Kidney (tissue), 22 donors: ENCODE measurements at places on chromosomes 11 and 22.
A peak's percentile ranks its signal among the peaks of the same experiment; 100 is the strongest.

GRCh38 chr22:22216450-22216959 lies 28.1 kb upstream of the VPREB1 start:
- DNase-seq: no peak

DNA sequence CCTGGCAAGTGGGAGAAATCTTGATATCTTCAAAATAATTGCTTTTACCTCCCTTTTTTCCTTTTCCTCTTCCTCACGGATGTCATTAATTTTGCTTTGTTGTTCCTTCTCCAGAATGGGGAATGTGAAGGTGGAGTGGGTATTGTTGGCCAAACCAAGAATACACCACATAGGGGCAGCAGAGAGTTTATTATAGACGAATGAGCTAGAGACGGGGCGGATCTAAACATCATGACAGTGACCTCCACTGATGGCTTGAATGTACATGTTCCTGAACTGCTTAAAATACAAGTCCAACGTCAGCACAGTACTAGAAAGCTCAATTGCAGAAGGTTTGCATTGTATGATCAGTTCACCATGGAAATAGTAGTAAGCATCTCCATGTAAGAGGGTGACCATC lies 122.3 kb upstream of the SNX19 start:
- DNase-seq: peak; percentile 15

DNA sequence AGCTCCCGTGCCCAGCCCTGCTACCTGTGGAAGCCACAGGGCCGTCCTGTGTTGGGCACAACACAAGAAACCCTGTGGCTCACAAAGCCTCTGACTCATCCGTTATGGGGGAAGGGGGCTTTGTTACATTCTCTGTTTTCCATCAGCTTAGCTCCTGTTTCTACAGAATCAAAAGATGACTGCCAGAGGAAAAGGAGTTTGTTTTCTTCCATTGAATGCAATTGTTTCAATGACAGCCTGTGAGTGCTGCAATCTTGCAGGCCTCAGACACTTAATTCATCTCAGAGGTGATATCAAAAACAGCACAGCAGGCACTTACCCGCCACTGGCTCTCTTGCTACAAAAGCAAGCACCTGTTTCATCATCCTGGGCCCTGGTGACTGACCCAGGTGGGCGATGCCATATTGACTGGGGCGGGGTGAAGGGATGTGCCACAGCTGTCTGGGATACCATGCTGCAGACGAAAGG lies 194.3 kb downstream of the OPCML start:
- no peak for DNase-seq

GRCh38 chr22:44369293-44369661 lies 56.5 kb upstream of the SHISAL1 start:
- DNase-seq: peak; percentile 59

DNA sequence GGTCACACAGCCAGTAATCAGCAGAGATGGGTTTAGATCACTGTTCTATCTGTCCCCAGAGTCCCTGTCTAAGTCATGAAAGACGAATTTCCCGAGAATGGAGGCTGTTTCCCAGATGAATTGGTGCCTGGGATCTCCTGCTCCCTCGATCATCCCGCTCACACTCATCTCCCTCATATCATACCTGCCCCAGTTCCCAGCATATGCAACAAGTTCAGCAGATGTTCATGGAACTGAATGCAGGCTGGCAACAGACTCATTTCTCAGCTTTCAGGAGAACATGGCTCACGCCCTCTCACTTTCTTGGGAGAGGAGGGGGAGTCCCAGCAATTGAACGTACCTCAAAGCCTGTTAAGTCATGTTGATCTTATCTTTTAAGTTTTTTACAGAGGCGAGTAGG lies 22.1 kb downstream of the CD6 start:
- no peak for DNase-seq

DNA sequence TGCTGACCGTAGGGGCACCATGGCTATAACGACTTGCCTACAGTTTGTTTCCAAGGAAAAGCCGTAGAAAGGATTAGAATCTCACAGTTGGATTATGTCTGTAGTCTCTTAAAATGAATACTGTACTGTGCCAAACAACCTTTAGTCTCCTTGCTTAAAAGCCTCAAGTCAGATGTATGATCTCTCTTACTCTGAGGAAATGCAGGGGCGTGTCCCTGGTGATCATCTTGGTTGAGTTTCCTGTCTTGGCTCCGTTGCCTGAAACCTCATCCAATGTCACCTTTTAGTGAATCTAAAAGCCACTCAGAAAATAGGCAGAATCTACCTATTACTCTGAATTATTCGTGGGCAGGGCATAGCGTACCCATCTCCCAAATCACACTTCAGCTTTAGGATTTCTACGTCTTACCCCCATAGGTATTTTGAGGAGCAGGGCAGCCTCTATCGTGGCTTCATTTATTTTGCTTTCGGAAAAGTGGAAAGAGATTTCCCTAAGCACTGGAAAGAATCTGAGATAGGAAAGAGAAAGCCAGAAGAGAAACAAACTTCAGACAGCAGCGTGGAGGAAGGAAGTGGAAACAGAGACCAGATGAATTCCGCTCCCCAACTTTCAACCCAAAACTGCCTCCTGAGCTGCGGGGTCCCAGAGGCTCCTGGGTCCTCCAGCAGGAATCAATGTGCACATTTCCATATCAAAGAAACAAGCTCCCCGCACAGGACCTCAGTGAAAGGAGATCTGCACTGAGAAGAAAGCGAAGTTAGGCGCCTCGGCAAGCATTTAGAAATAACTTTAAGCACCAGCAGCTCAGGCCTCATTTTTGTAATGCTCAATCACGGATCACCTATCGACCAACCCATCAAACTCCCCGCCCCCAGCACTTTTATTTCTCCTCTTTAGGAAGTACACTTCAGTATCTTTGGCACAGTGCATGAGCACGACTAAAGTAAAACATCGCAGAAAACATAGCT lies 245.8 kb downstream of the ETS1 start:
- DNase-seq: no peak

DNA sequence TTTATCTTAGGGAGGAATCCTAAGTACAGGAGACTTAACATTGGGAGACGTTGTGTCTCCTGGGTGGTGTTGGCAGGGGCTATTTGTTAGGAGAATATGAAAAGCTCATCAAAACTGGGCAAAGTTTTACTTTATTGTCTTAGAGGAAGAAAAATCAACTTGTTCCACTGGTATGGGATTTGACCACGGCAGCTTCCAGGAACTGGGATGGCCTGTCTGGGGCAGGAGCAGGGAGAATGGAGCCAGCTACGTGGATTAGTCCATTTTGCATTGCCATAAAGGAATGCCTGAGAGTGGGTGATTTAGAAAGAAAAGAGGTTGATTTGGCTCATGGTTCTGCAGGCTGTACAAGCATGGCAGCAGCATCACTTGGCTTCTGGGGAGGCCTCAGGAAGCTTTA lies 198.4 kb downstream of the ADAMTS15 start:
- DNase-seq: no peak

- no peak for DNase-seq
These were observed 64.6 kb upstream of the PTPRJ start for GRCh38 chr11:47915783-47916182.

- no peak for DNase-seq
These were observed 3.7 kb downstream of the MAFF start for GRCh38 chr22:38205261-38206128.

GRCh38 chr11:44527476-44527875 lies 38.0 kb upstream of the CD82 start:
- DNase-seq: no peak

DNA sequence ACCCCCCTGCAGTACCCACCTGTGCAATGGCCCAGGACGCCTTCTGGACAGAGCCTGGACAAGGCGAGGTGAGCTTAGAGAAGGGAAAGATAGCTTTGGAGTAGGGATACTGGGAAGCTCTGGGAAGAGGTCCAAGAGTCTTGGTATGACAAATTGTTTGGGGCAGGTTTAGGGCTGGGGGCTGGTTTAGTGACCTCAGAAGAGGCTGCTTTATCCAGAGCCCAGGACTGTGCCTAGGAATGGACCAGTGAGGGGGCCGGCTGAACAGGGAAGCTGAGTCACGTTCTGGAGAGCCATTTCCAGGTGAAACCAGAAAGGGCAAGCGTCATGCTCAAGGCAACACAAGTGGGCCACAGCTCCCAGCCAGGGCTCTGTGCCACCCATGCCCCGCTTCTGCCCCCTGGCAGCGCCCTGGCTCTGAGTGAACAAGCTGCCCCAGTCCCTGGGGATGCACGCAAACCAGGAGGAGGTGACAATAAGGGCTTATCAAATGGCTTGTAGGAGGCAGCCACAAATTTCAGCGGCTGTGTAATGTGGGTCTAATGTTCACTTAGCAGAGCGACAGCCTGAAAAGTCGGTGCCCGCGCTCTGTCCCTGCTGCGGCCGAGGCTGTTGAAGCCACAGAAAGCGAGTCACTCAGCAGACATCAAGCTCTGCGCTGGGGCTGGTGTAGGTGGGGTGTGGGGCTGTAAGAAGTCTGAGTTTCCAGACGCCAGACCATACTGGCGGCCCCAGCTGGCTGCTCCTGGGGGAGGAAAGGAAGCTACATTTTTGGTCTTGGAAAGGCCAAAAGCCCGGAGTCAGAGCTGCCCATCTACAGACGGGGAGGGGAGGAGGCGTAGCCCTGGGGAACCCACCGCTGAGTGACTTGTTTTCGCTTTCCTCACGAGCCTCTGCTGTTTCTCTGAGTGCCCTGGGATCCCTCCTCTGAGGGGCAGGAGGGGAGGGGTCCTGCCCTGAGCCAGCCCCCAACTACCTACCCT lies 18.3 kb upstream of the SYT7 start:
- DNase-seq: no peak

DNA sequence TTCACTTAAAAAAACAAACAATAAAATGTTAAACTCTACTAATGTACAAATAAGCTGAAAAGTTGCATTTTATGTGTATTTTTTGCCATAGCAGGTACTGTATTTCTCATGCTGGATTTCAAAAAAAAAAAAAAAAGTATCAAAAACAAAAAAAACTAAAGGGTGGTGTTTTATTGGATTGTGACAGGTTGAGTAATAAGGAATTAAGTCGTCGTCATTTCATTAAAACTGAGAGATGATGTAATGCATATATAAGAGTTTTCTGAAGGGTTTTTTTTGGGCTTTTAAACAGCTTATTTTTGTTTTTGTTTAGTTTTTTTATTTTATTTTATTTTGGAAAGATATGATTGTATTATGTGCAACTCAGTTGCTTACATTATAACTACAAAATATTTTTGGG lies 10.9 kb upstream of the ADSL start:
- no peak for DNase-seq

DNA sequence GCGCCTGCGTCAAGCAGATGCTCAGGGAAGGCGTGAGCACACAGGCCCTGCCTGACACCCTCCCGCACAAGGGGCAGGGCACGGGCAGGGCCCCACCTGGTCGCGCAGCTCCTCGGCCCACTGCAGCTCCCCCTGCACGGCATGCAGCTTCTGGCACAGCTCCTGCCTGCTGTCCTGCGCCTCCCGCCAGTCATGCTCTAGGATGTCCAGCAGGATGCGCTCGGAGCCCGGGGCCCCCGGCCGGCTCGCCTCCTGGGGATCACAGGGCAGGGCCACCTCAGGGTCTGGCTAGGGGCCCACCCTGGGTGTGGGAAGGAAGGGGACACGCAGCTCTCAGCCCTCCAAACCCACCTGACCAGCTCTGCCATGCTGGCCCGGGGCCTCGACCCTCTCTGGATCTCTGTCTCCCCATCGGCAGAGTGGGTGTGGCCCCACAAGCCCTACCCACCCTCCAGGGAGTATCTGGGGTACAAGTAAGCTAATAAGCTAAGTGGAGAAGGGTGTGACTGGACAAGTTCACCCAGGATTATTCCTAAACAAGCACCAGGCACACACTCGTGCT lies 10.7 kb downstream of the CARD10 start:
- DNase-seq: peak; percentile 75
